T-helper 9 cell (primary cell): ENCODE measurements at places on chromosomes 5 and 9.

- no peak for DNase-seq
Measured at GRCh38 chr5:167793700-167794099, 497.7 kb upstream of the WWC1 start.

- no peak for DNase-seq
Measured at GRCh38 chr9:127050152-127050551, 72.3 kb downstream of the ANGPTL2 start.

DNA sequence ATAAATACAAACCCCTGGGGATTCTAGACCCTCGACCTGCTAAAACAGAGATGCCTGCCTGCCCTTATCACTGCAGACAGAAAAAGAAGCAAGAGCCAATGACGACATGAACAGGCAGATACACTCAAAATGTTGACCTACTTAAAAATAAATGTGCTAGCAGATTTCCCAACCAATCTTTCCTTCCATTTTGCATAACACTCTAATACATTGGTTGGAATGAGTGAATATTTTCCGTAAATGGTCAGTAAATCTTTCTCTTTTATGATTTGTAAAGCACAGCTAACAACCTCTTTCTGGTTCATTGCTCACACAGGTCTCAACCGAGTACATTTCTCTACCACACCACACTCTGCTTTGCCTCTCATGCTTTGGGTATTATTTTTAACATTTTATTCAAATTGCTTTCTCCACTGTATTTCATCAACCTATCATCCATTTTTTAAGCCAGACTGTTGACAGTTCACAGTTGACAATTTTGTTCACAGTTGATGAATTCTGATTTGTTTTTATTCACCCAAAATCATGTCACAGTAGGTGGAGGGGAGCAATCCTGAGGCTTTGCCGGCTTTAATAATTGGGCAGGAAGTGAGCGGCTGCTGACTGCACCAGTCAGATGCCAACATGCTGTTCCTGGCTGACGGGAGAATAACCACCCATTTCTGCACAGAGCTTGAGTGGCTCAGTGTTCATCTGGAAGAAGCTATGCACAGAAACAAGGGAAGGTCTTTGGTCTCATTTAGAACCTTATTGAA lies 426.6 kb downstream of the SPOCK1 start:
- DNase-seq: no peak

- no peak for DNase-seq
Measured at GRCh38 chr9:134899818-134900217, 17.9 kb downstream of the FCN1 start.

- DNase-seq: no peak
Measured at GRCh38 chr9:18606846-18607245, 132.9 kb downstream of the ADAMTSL1 start.

- DNase-seq: peak; percentile 9
Measured at GRCh38 chr5:9544502-9545135, 1.3 kb downstream of the SEMA5A start.

DNA sequence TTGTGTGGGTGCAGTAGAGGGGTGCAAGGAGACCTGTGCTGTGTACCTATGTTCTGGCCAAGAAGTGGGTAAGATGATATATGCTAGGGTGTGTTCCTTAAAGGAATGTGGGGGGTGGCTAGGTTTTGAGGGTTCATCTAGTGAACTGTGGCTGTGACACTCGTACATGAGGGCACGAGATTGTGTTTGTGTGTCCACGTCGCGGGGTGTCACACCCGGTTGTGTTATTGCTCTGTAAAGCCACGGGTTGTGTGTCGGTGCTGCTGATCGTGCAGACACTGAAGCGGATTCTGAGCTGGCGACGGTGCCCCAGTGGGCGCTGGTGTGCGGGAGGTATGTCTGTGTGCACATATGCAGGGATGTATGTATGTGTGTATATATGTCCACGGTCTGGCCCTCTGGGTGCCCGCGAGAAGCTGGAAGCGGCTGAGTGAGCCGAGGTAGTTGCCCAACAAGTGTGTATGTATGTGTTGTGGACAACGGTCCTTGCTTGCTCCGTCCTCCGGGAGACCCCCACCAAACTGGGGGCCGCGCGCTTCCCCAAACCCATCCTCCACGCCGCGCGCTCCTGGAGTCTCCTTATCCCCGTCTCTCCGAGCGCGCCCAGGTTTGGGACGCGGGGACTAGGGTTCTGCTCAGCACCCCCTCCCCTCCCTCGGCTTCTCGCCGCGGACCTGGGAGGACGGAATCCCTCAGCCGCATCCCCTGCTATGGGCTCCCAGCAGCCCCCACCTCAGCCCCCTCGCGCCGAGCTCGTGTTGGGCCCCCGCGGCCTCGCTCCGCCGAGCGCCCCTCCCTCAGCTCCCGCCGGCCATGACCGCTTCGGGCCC lies 639 bp downstream of the PCDH1 start:
- DNase-seq: peak; percentile 16

DNA sequence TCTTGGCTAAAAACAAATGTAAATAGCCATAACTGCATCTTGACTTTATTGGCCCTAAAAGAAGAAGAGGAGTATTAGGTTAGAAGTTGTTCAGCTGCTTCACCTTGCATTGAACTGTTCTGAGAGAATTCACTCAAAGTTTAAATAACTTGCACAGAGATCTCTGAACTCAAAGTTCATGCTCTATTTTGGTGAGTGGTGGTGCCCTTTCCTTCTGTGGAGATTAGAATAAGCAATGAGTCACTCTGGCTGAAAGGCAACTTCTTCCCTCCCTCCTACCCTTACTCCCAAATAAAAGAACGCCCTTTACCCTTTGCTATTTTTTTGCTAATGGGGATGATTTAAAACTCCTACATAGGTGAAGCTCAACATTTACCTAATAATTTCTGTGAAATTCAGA lies 48.9 kb downstream of the ERMP1 start:
- no peak for DNase-seq

DNA sequence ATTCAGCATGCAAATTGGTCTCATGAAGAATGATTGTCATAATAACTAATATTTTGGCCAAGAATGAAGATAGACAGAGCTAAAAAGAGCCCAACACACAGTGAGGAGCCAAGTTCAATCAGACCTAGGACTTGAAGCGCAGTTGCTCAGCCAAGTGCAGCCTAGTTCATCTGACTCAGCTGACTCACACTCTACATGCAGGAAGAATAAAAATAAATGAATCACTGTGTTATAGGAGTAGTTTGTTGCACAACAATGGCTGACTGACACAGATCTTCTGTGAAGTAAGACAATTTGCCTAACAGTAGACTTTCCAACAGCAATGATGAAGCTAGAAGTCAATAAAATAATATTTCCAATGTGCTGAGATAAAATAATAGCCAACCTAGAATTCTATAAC lies 261.5 kb downstream of the CEMIP2 start:
- no peak for DNase-seq

DNA sequence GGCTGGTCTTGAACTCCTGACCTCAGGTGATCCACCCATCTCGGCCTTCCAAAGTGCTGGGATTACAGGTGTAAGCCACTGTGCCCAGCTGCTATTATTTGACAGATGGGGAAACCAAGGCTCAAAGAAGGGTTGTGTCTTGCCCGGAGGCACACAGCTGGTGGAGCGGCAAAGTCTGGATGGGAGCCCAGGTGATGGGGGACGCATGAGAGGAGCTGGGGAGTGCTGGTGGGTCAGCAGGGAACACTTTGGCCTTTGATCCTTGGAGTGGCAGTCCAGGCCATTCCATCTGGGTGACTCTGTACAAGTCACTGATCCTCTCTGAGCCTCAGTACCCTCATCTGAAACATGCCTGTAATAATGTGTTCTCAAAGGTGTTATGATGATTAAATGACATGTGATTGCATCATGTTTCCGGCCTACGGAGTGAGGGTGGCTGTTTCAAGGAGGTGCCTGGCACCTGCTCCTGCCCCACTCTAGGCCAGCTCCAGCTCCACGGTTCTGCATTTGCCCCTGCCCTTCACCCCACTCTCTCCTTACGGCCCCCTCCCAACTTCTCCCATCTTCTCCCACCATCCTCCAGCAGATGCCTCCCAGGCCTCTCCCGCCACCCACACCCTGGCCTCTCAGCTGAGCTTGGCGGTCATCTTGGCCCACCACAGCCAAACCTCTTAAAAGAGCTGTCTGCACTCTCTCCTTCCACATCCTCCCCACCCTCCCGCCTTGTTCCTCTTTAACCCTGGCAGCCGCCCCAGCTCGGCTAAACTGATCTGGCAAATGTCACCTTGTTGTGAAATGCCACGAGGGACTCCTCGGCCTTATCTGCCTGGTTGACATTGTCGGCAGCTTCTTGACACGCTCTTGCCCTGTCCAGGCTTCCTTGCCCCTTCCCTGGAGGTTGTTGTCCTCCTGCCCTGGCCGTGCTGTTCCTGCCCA lies 5.5 kb upstream of the DBN1 start:
- DNase-seq: no peak

GRCh38 chr5:133934311-133934710 lies 34.1 kb downstream of the C5orf15 start:
- no peak for DNase-seq

DNA sequence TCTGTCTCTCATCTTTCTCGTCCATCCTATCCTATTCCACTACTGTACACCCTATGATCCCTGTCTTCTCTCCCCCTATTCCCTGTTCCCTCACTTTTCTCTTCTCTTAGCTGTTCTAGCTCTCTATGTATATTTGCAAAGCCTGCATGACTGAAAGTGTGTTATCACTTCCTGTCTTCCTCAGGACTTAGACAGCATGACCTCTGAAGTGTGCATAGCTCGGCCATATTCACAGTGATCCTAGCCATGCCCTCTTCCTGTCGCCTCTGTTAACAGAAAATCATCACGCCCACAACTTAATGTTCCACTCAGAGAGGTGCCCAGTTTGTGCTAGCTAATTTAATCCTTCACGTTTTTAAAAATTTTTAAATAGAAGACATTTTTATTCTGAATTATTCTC lies 35.8 kb upstream of the CDH6 start:
- no peak for DNase-seq

DNA sequence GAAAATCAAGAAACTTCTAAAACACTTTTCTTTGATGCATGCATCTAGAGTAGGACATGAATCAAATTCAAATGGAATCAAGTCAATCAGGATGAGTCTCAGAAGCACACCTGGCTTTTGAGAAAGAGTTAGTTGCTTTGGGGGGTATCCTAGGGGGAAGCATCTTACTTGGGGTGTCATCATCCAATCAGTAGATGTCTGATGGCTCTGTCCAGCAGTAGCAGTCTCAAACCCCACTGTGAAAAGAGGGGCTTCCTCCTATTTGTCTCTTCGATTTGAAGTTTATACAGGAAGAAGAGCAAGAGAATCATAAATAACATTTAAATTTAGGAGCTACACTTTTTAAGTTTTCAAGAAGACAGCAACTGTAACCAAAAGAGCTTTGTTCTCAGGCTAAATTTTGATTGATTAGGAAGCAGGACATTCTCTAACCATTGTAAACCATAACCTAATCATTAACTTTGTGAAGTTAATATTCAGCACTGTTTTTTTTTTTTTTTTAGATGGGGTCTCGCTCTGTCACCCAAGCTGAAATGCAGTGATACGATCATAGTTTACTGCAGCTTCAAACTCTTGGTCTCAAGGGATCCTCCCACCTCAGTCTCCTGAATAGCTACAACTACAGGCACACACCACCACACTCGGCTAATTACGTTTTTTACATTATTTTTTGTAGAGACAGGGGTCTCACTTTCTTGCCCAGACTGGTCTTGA lies 614.7 kb downstream of the CSNK1G3 start:
- DNase-seq: no peak

- no peak for DNase-seq
Measured at GRCh38 chr5:95053253-95053652, 231.6 kb downstream of the MCTP1 start.

DNA sequence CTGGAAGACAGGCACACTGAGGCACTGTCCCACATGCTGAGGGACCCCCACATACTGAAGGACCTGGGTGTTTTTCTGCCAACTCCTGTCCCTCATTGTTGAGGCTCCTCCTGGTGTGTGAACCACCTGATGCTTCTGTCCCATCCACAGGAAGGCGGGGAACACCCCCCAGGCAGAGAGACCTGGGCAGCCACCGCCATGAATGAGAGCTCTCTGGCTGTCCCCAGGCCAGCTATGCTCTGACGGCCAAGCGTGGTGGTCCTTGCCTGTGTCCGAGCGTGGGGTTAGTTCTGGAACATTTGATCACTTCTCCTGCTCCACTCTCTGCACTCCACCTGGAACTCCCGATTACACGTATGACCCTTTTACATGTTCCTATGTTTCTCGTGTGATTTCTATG lies 11.9 kb upstream of the LRRC14B start:
- DNase-seq: no peak

GRCh38 chr5:1374679-1375055 lies 29.8 kb upstream of the CLPTM1L start:
- no peak for DNase-seq

DNA sequence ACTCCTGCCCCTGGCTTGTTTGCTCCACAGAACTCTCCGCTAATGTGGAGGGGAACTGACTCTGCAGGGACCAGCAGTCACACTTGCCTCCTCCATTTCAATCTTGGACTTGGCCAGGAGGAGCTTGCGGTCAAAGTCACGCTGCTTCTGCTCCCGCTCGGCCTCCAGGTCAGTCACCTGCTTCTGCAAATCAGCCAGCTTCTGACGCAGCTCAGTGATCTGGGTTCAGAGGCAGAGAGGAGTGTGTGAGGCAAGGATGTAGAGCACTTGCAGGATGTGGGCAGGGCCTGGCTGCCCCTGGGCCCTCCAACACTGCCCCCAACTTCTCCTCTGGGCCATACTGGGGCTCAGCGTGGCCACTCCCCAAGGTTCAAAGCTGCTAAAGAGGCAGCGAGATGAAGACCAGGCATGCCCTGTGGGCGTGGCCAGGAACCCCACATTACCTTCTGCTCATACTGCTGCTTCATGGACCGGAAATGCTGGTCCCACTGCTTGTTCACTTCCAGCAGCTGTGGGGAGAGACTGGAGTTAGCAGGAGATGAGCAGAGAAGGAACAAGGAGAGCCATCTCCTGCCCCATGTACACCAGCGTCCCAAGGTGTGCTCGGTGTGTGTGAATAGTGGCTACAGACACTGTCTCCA lies 22.2 kb downstream of the GPX3 start:
- no peak for DNase-seq

GRCh38 chr9:136004712-136005111 lies 43.5 kb upstream of the UBAC1 start:
- no peak for DNase-seq

DNA sequence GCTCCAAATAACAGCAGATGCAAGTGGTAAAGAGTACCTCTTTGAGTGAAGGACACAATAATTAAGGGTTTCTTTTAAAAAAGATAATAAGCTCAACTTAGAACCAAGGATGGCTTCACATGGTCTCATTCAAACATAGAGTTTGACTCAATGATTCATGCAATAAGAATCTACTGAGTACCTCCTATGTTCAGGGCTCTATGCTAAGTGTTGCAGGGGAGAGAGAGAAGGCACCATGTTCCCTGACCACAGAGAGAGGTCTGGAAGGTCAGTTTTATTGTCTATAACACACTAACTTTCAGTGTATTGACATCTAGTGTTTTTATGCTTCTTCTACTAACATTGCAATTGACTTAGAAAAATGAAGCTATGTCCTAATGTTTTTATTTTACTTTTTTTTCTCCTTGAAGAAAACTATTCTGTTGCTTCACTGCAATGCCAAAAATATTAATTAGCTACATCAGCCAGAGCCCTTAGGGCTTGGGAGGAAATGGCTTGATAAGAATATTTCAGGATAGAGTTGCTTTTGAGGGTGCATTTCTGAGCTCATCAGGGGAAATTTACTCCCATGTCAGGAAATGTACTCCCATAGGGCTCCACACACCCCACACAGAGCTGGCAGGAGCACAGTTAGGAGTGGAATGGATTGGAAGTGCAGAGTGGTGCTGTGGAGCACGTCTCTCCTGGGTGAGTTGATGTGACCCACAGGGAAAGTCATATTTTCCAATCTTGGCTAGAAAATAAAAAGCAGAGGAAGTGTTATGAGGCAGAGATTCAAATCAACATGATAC lies 106.6 kb downstream of the PDE8B start:
- no peak for DNase-seq

- no peak for DNase-seq
Measured at GRCh38 chr5:6056280-6056679, 322.1 kb downstream of the MED10 start.

GRCh38 chr9:89853931-89854330 lies 249.1 kb downstream of the GADD45G start:
- DNase-seq: no peak
